ENCODE measurements at places on chromosomes 16 and 17.

- peak; percentile 78 for DNase-seq
These were observed 14.0 kb upstream of the STAC2 start for GRCh38 chr17:39239640-39240314.

- no peak for DNase-seq
These were observed 176.5 kb downstream of the SEC14L1 start for GRCh38 chr17:77317091-77317750.

DNA sequence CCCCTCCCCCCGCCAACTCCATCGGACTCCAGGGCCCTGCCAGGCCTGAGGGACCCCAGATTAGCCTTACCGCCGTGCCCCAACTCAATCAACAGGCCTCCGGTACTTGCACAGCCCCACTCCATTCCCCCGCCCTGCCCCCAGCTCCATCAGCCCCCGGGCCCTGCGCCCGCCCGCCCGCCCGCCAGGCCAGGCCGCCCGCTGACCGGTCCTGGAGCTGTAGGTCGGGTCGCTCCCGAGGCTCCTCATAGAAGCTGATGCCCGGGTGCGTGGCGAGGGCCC, 308 bp downstream of the GTF3C1 start:
- DNase-seq = no peak

GRCh38 chr17:8091033-8091687, 3.6 kb upstream of the ALOX12B start:
- DNase-seq = no peak

- no peak for DNase-seq
These were observed 59.9 kb downstream of the ABR start for GRCh38 chr17:1119924-1120323.

GRCh38 chr17:15513058-15513791, 45.8 kb upstream of the CDRT4 start:
- DNase-seq = no peak

DNA sequence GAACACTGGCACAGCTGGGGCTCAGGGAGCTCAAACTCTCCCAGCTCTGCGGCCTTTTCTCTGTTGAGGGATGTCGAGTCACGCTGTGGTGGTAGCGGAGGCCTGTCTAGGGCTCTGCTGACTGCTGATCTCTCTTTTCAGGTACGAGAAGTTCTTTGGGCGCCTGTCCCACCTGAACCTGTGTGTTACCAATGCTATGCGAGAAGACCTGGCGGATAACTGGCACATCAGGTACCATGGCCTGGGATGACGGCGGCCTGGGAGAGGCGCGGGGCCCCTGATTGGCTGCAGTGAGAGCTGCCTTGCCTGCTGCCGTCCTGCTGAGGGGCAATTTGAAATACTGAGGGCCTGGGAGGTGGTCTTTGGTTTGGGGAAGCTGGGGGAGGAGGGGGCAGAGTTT, 5.7 kb downstream of the ALG1 start:
- no peak for DNase-seq

DNA sequence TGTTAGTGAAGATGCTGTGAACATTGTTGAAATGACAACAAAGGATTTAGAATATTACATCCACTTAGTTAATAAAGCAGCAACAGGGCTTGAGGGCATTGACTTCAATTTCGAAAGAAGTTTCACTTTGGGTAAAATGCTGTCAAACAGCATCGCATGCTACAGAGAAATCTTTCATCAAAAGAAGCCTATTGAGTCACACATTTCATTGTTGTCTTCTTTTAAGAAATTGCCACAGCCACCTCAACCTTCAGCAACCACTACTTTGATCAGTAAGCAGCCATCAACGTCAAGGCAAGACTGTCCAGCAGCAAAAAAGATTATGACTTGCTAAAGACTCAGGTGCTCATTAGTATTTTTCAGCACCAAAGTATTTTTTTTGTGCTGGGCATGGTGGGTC, 13.2 kb upstream of the MAP2K6 start:
- DNase-seq = no peak

- no peak for DNase-seq
These were observed 51.8 kb downstream of the C17orf67 start for GRCh38 chr17:56781906-56782305.

DNA sequence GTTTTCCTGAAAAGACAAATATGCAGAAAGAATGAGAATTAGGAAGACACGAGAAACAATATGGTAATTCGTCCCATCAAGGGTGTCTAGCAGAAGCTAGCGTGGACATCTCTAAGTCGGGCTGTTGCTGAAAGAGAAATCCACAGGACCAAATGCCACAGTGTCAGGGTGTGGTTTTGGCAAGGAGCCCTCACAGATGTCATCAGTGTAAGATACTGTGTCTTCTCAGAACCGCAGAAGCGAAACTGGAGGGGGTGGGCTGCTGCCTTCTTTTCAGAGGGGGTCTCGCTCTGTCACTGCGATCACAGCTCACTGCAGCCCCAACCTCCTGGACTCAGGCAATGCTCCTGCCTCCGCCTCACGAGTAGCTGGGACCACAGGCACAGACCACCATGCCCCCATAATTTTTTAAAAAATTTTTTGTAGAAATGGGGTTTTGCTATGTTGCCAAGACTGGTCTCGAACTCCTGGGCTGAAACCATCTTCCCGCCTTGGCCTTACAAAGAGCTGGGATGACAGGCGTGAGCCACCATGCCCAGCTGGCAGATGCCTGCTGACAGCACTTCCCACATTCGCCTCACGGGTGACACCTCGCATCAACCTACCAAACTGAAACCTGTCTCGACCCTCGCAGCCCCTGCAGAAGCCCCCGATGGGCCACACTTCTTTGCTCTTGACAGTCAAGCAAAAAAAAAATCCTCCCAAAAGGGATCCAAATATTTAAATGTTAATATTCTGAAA, 26.2 kb downstream of the TRAP1 start:
- no peak for DNase-seq

DNA sequence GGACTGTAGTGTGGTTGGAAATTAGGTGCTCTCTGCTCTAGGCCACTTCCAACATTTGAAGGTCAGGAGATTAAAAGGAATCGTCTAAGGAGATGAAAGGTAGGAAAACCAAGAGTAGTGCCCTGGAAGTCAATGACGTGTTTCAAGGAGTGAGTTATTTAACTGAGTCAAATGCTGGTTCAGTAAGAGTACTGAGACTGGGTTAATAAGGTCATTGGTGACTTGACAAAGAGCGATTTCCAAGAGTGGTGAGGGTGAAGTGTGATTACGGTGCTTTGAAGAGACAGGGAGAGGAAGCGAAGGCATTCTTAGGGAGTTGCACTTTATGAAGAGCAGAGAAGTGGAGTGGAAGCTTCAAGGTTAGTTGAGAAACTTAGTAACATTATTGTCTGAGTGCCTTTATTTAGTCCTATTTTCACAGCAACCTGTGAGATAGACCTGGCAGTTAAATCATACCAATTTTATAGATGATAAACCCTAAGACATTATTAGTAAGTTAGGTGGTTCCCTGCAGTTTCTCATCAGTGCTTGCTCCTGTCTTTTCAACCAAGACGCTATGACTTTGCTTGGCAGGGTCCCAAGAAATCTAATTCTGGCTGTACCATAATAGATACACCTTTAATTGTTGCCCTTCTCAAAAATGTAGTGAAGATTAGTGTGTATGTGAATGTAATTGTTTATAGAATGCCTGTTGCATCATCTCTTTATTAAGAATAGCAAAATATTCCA, 5.9 kb downstream of the ZNF207 start:
- DNase-seq = no peak

- no peak for DNase-seq
These were observed 56.5 kb downstream of the KSR1 start for GRCh38 chr17:27512511-27513346.

- DNase-seq = peak; percentile 79
These were observed at the start of gene THRA for GRCh38 chr17:40062329-40063186. Gene THRA (plus strand): TSS chr17:40062965. CDS start chr17:40074489, 11,524 bp downstream.
